ENCODE measurements at places on chromosomes 4 and X.

DNA sequence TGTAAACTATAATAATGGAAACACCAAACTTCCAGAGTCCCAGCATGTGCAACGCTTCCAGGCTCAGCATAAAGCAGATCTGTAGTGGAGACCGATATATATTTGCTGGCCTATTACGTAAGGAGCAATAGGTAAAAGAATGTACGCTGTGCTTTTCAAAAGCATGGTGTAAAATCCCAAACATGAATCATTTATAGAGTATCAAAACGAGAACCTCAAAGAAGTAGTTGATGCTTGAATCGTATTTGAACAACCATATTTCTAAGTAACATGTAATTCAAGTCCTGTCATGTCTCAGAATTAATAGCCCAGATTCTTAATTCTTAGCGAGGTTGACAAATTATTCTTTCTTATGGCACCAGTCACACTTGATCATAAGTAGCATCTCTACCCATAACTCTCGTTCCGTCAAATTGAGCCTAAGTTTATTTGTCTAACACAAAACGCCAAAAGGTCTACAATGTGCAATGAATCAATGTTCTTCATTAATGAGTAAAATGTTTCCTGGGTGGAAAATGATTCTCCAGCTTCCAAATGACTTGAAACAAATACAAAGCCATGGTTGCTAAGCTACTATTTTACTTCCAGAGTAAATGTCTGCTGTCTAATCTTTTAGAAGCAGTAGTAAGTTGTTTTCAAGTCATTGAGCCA lies 811.5 kb upstream of the FRG1 start:
- no peak for DNase-seq

DNA sequence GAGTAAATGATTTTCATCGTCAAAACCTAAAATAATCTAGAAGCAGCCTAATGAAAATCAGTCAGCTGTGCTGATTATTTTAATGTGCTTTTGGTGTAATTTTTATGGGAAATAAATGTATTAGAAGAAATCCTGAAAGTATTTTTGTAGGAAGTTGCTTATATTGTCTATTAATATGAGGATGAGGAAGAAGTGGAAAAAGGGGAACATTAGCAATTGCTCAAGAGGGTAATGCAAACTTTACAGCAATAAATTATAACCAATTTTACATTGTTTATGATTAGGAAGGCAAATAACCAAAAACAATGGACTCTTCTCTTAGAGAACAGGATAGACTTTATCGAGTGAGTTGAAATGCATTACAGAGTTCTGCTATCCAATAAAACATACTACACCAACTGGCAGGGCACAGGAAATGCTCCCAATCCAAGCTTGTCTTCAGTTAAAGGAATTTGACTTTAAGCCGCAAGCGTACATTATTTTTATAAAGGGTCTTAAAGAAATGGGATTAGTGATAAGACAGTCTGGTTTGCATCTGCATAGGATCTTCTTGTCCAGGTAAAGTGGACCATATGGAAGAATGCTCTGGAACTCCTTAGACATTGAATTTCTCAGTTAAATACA lies 374.8 kb downstream of the PDGFC start:
- DNase-seq: no peak

DNA sequence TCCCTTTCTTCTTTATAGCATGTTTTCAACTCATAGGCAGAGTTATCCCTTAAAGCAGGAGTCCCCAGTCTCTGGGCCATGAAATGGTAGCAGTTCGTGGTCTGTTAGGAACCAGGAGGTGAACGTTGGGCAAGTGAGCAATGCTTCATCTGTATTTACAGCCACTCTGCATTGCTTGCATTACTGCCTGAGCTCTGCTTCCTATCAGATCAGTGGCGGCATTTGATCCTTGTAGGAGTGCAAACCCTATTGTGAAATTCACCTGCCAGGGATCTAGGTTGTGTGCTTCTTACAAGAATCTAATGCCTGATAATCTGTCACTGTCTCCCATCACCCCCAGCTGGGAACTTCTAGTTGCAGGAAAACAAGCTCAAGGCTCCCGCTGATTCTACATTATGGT lies 39.8 kb downstream of the DTHD1 start:
- no peak for DNase-seq

GRCh38 chr4:58119298-58119697 lies 1009.1 kb upstream of the IGFBP7 start:
- no peak for DNase-seq

DNA sequence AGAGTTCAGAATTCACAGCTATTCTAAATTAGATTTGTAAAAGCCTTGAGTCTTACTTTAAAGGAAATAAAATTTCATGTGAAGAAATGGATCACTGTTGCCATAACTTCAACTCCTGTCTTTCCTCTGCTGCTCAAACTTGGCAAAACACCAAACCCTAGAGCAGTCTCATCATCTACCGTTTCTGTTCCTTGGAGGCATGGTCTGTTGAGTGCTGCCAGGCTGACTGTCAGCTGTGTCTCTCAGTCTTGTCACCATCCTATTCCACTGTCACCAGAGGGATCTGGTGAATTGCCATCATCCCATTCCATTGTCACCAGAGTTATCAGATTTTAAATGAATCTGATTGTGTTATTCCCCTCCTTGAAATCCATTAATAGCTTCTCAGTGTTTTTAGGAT lies 55.6 kb downstream of the STIM2 start:
- no peak for DNase-seq

DNA sequence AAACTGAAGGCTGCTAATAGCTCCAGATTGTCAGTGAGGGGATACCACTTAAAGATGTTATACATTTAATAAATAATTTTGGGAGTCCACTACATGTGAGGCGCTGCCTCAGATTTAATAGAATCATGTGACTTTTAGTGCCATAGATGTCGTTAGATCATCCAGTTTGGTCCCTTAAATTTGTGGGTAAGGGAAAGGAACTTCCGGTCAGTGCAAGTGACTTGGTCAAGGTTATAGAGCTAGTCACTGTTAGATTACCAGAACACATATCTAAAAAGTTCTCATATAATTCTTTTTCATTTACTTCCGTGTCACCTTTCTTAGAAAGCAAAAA lies 529 bp upstream of the UBA6 start:
- no peak for DNase-seq

DNA sequence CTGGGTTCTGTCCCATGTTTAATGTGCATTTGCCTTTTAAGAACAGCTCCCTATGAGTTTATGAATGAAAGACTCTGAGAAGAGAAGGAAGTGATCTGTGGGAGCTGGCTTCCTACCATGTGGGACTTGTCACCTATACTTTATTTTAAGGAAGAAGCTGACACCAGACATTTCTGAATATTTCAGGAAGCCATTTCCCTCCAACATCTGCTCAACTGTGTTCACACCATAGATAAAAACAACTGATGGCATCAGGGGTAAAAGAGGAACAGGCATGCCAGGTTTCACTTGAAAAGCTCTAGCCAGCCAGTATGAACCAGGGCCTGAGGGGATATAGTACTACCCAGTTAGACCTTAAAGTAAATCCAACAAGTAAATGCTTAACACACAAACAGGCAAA lies 116.0 kb downstream of the COL4A6 start:
- no peak for DNase-seq

GRCh38 chr4:62133977-62134376 lies 933.9 kb downstream of the ADGRL3 start:
- no peak for DNase-seq

DNA sequence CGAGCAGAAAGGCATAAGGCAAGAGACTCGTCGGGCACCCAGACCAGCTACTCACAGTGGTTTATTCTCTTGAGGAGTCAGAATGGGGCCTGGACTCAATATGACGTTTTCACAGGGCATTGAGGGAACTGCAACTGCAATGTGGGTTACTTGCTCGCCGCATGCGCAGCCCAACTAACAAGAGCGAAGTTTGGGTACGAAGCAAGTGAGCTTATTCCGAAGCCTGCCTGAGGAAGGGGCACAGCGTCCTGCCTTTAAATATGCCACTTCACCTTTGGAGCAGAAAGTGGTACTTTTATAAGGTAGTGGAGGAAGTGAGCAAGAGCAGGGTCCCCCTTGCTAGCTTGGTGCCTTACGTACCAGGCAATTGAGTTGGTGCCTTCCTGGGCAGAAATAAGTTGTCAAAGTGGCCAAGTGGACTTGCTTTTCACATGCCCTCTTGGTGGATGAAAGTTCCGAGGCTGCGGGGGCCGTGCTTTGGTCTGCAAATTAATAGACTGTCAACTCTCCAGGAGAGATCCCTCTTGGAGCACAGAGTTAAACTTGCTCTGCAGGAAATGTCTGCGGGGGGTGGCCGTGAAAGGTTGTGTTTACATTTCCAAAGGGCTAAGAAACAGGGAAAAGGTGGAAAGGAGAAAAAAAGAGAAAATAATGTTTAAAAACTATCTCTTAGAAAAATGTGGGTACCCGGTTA lies 480.4 kb downstream of the TRIML1 start:
- no peak for DNase-seq

DNA sequence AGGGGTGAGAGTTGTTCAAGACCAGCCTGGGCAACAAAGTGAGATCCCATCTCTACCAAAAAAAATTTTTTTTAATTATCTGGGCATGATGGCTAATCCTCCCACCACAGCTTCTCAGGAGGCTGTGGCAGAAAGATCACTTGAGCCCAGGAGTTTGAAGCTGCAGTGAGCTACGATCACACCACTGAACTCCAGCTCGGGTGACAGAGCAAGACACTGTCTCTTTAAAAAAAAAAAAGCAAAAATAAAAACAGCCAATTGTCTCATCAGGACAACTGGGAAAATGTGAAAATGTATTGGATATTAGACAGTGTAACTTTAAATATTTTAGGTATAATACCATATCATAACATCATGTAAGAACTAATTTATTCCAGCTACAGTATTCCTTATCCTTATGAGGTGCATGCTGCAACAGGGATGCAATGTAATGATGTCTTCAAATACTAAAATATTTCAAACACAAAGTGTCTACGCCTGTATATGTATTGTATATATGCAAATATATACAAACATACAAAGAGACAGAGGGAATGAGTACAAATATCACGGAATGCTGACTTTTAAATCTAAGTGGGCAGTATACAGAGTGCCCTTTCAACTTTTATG lies 17.2 kb downstream of the FAM13A start:
- DNase-seq: no peak

- DNase-seq: no peak
These were observed 35.3 kb upstream of the SRPX start for GRCh38 chrX:38256019-38256418.

GRCh38 chr4:87165892-87166291 lies 54.5 kb downstream of the KLHL8 start:
- no peak for DNase-seq

Data from stimulated activated CD4-positive, alpha-beta T cell treated with anti-CD3 and anti-CD28 coated beads, Interleukin-1b, Interleukin-23, amount 100 ng/mL, for 48 hours (primary cell).